Substantia nigra (tissue), 51 donors: ENCODE measurements at places on chromosomes 7 and 10.
A peak's percentile ranks its signal among the peaks of the same experiment; 100 is the strongest.

- DNase-seq: no peak
Measured at GRCh38 chr7:38318241-38318640, 44.8 kb upstream of the TARP start.

DNA sequence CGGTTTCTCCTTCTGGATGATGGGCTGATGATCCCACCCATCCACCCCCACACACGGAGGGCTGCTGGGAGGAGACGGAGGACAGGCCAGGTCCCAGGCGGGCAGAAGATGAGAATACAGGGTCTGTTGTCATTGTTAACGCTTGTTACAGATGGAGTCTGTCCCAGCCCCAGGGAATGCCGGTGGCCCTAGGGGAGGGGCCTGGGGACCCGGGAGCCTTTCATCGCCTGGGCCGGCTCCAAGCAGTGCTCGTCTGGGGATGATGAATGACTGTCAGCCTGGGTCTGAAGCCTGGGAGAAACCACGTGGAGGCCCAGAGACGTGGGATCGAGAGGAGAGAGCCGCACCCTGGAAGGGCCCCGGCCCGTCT is 69.2 kb downstream of the UNCX start:
- no peak for DNase-seq

DNA sequence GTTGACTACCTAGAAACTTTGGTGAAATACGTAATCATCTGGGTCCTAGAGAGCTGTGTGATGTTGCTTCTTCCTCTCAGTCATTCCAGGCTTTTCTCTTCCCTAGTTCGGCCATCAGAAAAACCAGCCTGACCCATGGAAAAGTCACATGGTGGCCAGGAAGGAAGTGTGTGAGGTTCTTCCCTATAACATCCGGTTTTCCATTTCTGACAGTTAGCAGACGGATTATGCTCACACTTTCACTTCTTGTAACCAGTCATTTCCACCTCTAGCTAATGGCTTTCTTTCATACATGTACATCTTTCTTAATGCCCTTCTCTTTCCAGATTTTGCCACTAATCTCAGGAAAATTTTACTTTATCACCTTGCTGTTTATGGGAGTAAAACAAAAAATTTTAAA is 110.0 kb upstream of the GLCCI1 start:
- DNase-seq: no peak

- DNase-seq: no peak
Measured at GRCh38 chr7:47285860-47286491, 295.9 kb downstream of the TNS3 start.

GRCh38 chr7:522071-522950 is 2.7 kb upstream of the PDGFA start:
- peak; percentile 14 for DNase-seq

GRCh38 chr7:54843841-54844355 is 84.9 kb upstream of the SEC61G start:
- DNase-seq: no peak

GRCh38 chr10:60280475-60280874 is 109.2 kb downstream of the ANK3 start:
- DNase-seq: no peak

DNA sequence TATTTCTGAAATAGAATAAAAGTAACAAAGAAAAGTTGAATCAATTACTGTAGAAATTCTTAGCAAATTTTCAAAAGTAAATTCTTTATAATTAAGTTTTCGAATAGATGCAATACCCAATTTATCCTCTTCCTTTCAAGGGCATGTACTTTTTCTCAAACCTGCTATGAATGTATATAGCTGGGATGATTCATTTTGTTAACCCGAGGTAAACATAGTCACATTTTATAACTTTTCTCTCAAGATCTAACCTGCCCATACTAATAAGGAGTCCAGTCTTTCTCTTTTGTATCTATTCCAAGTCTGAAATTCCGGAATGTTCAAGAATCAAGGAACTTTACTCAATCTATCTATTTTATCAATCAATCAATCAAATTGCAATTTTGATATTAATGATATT is 1072.9 kb downstream of the REEP3 start:
- DNase-seq: no peak

- DNase-seq: no peak
Measured at GRCh38 chr10:62011558-62011957, 110.1 kb downstream of the ARID5B start.

DNA sequence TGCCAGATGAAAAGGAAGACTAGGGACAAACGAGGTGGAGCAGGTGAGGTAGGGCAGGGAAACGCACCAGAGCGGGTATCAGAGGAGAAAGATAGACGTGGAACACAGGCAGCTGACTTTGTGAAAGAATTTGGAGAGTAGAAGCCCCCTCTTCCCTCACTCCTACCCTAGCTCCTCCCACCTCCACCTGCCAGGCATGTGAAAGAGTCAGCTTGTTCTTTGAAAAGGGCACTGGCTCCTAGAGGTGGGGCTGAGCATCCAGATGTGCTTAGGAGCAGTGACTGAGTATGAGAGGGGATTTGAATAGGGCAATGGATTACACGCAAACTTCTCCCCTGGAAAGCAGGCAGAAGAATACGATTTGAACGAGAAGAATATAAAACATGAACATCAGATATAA is 174.2 kb upstream of the INHBA start:
- no peak for DNase-seq

DNA sequence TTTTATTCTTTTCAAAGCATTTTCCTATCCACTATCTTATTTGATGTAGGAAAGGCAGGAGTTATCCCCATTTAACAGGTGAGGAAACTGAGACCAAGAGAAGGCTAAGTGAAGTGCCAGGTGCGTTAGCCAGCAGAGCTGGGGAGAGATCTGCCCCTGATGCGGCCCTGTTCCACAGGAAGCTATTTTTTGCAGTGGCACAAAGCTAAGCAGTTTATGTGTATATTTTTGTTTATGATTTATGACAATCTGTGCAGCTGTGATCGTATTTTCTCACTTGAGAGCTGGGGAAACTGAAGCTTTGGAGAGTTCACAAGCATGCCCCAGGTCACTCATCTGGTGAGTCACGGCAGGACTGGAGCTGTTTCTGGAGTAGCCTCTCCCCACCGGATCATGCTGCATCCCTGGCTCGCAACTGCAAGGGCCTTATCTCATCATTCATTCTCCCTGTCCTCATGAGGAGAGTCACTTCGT is 38.8 kb downstream of the SLC29A3 start:
- DNase-seq: no peak

GRCh38 chr7:130896898-130897514 is 163.0 kb upstream of the KLF14 start:
- DNase-seq: peak; percentile 53

DNA sequence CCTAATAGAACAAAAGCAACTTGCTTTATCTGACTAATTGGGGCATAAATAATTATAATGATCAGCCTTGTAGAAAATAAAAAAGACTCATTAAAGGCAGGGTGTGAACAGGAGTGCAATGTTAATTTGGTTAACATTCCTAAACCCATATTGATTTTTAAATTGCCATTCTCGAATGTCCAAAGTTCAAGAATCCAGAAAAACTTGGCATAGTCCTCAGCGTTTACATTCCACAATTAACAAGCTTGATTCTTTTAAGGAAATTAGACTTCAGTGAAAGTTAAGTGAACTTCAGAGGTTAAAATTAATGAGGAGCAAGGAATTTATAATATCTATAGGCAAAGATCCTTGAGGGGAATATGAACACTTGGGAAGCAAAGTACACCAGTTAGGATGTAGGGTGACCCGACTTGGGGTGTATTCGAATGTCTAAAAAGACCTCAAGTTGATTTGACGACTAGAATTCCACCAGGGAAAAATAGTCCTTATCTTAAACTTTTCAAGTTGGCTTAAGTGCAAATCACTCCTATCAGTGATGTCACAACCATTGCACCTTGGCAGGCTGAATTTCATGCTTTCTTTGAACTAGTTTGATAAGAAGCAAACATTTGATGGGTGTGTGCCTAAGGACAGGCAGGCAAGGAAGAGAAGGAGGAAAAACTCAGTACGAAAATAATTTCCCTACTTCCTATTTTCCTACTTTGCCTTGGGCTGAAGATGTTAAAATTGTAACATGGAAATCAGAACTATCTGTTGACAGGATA is 830.4 kb upstream of the COBL start:
- DNase-seq: no peak

DNA sequence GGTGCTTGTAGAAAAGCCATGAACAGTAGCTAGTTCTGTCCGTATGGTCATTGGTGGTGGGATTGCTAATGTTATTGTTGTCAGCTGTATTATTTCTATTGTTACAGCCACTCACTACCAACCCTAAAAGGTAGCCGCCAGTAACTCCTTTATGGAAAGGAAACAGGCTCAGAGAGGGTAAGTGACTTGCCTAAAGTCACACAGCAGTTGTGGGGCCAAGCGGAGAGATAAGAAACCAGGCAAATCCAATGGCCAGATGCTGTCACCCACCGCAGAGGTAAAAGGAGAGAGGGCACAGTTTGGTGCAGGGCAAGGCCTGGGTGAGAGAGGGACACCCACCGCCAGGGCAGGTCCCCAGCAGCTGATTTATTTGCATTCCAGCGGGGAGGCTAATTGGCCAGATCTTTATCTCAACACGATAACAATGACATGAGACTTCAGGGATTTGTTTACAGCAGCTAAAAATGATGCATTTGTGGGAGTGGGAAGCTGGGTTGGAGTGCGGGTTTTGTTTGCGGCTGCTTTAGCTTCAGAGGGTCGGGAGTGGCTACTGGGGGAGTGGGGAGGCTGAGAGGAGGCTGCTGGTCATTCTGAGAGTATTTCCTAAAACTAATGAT is 8.6 kb upstream of the NKX2-3 start:
- DNase-seq: no peak

DNA sequence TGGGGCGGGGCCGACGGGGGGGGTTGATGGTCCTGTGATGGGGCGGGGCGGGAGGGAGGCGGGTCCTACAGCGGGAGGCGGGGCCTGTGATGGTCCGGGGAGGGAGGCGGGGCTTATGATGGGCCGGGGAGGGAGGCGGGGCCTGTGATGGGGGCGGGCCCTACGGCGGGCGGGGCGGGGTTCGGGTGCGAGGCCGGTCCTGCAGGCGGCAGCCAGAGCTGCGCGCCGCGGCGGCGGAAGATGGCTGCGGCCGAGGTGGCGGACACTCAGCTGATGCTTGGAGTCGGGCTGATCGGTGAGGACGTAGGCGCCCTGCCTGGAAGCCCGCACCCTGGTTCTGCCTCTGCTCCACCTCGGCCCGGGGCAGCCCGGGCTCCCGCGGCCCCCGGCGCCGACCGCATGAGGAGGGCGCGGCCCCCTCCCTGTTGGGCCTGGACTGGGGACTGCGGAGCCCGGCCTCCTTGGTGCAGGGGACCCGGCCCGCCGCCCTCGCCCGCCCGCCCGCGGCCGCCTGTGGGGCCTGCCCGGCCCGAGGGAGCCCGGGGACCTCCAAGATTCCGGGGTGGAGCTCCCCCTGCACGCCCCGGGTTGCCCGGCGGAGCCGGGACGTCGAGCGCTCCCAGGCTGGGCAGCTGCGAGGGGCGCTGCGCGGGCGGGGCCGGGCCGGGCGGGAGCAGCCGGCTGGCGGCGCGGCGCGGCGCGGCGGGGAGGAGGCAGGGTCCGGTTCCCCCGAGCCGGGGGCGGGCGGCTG is at the start of gene DENND10:
TSS of gene DENND10 (plus strand) at position 211 of the 751 bp plus-strand sequence. CDS start at position 241, 30 bp downstream.
- DNase-seq: peak; percentile 50

DNA sequence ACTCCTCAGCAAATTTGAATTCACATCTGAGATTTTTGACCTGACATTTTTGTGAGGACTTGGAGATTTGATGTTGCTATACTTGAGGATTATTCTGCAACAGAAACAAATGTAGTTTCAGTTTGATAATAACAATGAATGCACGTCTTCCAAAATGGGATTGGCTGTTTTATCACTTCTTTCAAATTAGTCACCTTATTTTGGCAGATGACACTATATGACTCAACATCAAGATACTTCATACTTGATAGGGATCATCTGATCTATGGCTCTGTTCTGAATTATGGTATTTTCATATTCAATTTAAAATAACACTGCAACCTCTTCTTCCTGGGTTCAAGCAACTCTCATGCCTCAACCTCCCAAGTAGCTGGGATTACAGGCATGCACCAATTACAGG is 24.2 kb downstream of the ARL5B start:
- no peak for DNase-seq

- DNase-seq: no peak
Measured at GRCh38 chr10:110870823-110871297, 868 bp upstream of the PDCD4 start.

- DNase-seq: no peak
Measured at GRCh38 chr7:1595027-1595426, 25.2 kb upstream of the PSMG3 start.

- no peak for DNase-seq
Measured at GRCh38 chr10:73182568-73182967, 14.6 kb downstream of the FAM149B1 start.

- no peak for DNase-seq
Measured at GRCh38 chr7:149477494-149478443, 16.9 kb upstream of the ZNF777 start.

- DNase-seq: no peak
Measured at GRCh38 chr7:79137942-79138341, 315.5 kb downstream of the MAGI2 start.

DNA sequence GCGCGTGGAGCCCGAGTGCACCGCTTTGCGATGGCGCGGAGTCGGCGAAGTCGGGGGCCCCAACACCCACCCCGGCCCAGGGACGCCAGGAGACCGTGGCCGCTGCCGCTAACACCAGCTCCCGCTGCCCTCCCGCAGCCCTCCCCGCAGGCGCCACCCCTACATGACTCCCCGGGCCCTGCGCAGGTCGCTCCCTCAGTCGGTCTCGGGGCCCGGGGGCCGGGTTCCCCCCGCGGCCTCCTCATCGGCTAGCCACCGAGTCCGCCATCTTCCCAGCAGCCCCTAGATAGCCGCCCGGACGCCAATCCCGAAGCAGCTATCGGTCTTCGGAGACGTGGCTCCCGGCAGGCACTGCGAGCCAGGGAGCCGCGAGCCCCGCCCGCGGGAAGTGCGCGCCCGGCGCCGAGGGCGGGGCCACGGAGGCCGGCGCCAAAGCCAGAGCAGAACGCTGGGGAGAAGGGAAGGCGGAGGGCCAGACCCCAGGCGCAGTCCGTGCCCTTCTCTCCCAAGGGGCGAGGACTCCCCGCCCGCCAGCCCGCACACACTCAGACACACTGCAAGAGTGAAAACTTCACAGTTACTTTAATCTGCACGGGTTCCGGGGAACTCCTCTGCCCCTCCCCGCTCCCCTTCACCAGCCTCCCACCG is at the start of gene FASTK:
TSS of gene FASTK (minus strand) at position 288 of the 648 bp plus-strand sequence. CDS start at position 245, 43 bp downstream.
- peak; percentile 91 for DNase-seq

DNA sequence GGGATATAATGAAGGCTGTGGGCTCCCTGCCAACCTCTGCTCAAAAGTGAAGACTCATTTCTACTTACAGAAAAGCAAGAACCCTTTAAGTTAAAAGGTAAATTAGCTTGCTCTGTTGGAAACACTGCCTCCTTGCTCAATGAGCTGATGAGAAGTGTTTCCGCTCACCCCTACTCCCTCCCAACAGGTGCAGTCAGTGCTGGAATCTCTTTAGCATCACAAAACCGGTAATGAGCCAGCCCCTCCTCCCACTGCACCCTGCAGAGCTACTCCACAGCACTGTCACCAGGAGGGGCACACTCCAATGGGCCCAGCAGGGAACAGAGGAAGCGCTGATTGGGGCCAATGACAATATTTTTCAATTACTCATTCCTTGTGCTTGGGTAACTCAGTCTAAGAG is 262.5 kb downstream of the TCERG1L start:
- DNase-seq: no peak

- DNase-seq: no peak
Measured at GRCh38 chr7:31986878-31987518, 83.2 kb downstream of the PDE1C start.
